ENCODE measurements at places on chromosomes 6 and 20. TPM values are rescaled to one million over a fixed set of nuclear protein-coding genes. Genes with fewer than 3 reads are reported as not detected.

The HLA-DQA2 gene
- 1.5 TPM for total RNA-seq

The SRSF12 gene
- total RNA-seq = 3.2 TPM

The TRDN gene
- total RNA-seq = 2.4 TPM

The LAMA2 gene
- total RNA-seq = 42.5 TPM

The TREML1 gene
- total RNA-seq = 3.8 TPM

The TSBP1 gene
- total RNA-seq = not detected

The TTK gene
- 0.32 TPM for total RNA-seq

- DNase-seq = no peak
Observed at GRCh38 chr6:6660339-6661045, 72.0 kb downstream of the LY86 start.

DNA sequence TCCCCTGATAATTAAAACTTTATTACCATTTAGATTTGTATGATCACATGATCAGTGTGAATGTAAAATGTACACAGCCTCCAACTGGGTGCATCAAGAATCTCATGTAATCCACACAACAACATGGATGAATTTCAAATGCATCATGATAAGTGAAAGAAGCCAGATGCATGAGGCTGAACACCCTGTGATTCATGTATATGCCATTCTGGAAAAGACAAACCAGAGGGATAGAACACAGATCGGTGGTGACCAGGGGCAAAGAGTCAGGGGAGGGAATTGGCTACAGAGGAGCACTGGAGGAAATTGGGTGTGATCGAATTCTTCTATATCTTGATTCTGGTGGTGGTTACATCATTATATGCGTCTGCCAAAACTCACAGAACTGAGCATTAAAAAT, 170.7 kb upstream of the SLC24A3 start:
- DNase-seq = no peak

DNA sequence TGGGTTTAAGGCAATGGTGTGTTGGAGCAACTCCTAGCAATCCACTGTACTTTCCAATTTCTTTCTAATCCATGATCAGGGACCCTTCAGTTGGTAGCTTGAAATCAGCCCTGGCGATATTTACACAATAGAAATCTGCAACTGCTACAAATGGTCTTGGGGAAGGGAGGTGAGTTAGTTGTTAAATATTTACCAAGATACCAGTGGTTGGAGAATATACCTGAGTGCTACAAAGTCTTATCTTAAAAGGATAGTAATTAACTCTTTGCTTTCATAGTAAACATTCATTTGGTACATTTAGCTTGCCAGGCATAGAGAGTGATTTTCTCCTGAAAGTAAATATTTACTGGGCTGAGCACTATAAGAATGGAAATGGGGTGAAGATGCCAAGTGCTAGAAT, 568.2 kb downstream of the BCKDHB start:
- no peak for DNase-seq

DNA sequence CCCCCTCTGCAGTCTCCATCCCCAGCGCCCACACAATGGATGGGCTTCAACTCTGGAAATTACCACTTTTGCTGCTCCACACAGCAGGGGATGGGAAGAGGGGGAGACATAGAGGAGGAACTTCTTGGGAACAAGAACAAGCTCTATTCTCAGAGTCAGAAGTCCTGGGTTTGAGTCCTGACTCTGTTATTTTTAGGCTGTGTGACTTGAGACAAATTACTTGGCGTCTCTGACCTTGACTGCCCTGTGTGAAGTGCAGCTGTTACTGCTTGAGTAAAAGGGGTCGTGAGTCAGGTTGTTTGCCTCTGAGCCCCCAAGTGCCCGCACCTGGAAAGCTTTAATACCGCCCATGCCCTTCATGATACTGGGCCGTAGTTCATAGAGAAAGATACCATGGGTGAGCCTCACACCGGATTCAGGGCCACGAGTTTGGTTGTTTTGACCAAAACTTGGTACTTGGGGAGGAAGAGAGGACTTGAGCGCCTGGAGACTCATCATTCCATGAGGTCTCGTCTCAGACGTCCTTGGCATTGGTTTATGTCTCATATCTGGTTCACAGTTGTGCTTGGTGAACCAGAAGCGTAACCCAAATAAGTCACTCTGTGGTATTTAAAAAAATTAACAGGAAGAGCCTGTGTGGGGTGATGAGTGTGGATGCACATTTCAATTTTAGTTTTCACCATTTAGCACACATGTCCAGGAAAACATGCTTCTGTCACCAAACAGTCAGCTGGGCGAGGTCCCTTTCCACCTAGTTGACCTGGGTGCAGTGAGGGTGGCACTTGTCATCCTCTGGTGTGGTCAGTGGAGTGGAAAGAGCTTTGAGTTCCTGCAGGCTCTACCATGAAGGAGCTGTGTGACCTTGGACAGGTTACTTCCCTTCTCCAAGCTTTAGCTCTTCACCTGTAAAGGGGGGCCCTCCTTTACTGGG, 75.6 kb downstream of the CDC5L start:
- no peak for DNase-seq

- DNase-seq = no peak
Observed at GRCh38 chr6:11080296-11080695, 13.3 kb upstream of the SMIM13 start.

- DNase-seq = no peak
Observed at GRCh38 chr6:119495230-119495683, 145.7 kb upstream of the MAN1A1 start.

- DNase-seq = no peak
Observed at GRCh38 chr6:137661601-137662000, 167.4 kb upstream of the OLIG3 start.

DNA sequence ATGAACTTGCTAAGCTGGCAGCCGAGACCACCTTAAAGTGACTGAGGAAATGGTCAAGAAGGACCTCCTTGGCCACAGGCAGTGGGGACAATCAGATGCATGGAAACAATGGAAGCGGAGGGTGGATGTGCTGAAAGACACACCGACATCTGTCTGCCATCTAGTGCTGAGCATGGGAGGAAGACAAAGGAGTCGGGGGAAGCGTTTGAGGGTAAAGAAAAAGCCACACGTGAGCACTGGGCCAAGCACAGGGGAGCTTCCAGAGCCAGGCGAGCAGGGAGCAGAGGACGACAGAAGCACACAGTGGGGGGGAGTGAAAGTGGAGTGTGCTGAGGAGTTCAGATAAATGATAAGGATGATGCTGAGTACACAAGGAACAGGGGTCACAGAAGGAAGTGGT, 367.8 kb downstream of the ZFAND3 start:
- DNase-seq = no peak

DNA sequence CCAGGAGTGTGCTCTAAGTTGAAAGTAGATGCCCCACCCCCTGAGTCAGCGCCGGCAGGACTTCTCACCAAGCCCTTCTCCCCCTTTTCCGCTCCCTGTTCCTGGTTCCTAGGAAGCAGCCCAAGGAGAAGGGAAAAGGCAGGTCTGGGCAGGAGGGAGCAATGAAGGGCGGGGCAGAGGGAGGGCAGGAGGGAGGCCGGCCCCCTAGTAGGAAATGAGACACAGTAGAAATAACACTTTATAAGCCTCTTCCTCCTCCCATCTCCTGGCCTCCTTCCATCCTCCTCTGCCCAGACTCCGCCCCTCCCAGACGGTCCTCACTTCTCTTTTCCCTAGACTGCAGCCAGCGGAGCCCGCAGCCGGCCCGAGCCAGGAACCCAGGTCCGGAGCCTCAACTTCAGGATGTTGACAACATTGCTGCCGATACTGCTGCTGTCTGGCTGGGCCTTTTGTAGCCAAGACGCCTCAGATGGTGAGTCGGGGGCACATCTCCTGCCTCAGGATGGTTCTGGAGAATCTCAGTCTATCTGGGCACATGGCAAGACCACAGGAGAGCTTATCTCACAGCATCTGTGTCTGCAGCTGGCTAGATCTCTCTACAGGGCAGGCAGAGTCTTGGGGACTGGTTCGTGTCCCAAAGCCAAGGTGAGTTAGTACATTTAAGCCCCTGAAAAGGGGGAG, at the start of gene PROCR:
TSS of gene PROCR (plus strand) at position 320 of the 681 bp plus-strand sequence. CDS start at position 403, 83 bp downstream.
- peak; percentile 86 for DNase-seq

GRCh38 chr20:48875233-48875913, 46.1 kb upstream of the ARFGEF2 start:
- no peak for DNase-seq

DNA sequence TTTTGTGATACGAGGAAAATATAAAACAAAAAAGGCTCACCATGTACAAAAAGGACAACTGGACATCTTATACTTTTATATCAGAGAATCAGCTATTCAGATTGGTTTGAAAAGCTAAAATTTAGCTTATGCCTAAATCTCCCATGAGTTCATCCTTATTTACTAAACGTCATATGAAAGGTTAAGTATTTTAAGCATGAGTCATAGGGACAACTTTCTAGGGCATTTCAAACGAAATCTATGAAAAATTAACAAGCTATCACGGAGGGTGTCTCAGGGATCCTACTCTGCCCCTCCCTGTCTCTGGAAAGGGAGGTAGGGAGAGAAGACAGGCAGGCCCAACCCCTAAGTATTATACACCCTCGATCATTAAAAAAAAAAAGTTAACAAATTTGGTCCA, 124.1 kb upstream of the LOC128125822 start:
- no peak for DNase-seq

DNA sequence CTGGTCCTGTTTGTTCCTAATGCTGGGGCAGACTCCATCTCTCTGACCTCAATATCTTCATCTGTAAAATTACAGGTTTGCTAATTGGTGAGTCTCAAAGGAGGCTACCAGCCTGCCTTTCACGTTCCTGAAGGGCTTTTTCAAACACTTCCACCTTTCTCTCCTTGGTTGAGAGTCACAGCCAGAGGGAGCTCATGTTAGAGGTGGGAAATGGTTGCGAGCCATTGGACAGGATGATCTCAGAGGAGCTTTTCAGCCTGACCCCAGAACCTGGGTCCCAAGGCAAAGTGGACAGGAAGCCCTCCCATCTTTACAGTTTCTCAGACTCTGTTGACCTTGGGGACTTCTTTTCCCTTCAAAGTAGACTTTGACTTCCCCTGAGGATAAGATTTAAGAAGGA, 37.6 kb downstream of the NDUFAF5 start:
- no peak for DNase-seq

- DNase-seq = no peak
Observed at GRCh38 chr6:113587078-113587699, 270.0 kb upstream of the MARCKS start.

DNA sequence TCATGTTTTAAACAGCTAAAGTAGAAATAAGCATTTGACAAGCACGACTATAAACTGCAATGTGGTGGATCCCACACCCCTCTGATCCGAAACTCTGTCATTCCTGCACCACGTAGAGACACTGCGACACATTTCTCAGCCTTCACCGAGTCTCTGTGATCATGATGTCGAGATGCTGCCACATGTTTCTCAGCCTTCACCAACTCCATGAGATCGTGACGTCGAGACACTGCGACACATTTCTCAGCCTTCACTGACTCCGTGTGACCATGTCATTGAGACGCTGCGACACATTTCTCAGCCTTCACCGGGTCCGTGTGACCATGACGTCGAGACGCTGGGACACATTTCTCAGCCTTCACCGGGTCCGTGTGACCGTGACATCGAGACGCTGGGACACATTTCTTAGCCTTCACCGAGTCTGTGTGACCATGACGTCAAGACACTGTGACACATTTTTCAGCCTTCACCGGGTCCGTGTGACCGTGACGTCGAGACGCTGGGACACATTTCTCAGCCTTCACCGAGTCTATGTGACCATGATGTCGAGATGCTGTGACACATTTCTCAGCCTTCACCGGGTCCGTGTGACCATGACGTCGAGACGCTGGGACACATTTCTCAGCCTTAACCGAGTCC, 143.0 kb downstream of the TTLL2 start:
- no peak for DNase-seq

GRCh38 chr20:48335308-48336050, 492.3 kb downstream of the PREX1 start:
- no peak for DNase-seq

GRCh38 chr6:145863988-145864616, 49.5 kb upstream of the FBXO30 start:
- DNase-seq = no peak

DNA sequence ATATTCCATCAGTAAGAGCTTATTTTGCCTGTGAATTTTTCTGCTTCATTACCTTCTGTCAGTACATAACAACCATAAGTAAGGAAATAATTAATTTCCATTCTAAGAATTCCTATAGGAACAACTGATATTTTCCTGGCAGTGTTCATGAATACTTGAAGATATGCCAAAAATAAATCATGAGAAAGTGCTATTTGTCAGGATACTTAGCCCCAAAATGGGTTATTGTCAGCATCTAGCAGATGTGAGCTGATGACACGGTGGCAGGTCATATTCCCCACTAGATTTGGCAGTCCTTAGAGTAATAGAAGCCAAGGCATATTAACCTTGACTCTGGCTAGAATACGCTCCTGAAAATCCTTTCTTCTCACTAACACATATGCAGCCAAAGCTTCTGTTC, 43.2 kb upstream of the CRISP1 start:
- no peak for DNase-seq

GRCh38 chr6:40325791-40326190, 261.4 kb downstream of the LRFN2 start:
- DNase-seq = no peak

DNA sequence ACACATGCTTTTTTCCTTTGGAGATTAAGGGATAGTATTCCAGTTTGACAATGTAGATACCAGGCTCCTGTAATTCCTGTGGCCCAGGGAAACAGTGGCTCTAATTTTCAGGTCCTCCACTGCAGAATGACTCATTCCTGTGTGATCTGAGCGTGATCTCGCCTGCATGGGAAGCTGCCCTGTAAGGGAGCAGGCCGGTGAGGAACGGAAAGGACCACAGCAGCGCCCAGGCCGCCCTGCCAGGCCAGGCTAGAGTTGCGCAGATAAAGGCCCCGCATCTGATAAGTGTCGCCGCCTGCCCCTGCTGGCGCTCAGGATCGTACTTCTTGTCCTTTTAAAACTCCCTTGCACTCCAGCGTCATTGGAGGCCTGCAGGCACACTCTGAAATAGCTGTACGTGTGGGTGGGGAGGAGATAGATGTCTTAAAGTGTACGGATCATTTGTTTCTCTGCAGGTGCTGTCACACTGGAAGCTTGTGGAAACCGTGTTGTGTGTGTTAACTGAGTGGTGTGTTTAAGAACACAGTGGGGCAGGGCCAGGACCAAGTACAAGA, 60.7 kb downstream of the SYNJ2 start:
- DNase-seq = no peak

- DNase-seq = no peak
Observed at GRCh38 chr6:167756597-167756996, 70.1 kb upstream of the AFDN start.

GRCh38 chr6:72552938-72553337, 68.9 kb upstream of the KCNQ5 start:
- no peak for DNase-seq

- no peak for DNase-seq
Observed at GRCh38 chr20:54162378-54163009, 11.3 kb downstream of the CYP24A1 start.

GRCh38 chr20:49985617-49986016, 2.8 kb downstream of the SNAI1 start:
- no peak for DNase-seq

- peak; percentile 82 for DNase-seq
Observed at GRCh38 chr6:44464527-44465310, 77.2 kb downstream of the CDC5L start.
